ENCODE measurements at places on chromosomes 3 and 15. TPM values are rescaled to one million over a fixed set of nuclear protein-coding genes. Genes with fewer than 3 reads are reported as not detected.

MED12L gene
- 0.32 TPM for total RNA-seq

BSN gene
- 0.17 TPM for total RNA-seq

RUBCN gene
- total RNA-seq: 18.7 TPM

TMEM89 gene
- total RNA-seq: 0.42 TPM

IL17RB gene
- 25.7 TPM for total RNA-seq

DNA sequence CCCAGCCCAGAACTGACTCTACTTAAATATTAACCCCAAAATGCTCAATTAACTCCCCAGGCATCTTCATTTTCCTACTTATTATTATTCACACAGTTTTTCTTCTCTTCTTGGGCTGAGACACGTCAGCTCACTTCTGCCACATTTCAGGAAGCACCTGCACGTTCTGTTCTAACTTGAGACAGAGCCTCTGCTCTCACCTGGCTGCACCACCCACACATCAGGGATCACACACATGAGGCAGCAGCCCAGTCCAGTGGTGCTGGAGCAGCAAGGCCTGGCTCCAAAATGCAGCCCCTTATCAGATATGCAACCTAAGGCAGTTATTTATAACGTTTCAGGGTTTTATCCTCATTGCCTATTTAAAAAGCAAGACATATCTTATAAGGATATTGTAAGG, 127.5 kb downstream of the OSBPL10 start:
- no peaks in the 10 kb centered on the region for H3K4me1 ChIP-seq
- no peaks in the 10 kb centered on the region for H3K27me3 ChIP-seq
- H3K27ac ChIP-seq: no peak overlapping the region
- H3K36me3 ChIP-seq: no peaks in the 10 kb centered on the region
- no peak for DNase-seq

DNA sequence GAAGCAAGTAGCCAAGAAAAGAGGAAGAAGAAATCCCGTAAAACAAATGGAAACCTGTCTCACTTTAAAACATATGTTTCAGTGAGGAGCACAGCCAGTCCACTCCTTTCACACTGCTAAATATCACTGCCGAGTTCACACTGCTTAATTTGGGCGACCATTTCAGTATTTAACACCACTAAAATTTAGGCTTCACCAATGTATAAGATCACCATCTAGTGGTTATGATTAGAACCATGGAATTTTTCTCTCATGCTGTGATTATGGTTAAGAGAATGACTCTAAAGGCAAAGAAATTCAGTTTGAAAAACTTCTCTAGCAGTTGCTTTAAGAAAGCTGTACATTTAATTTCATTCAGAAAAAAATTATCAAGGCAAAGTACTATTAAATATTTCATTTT, 16.6 kb downstream of the SLC4A7 start:
- DNase-seq: no peak
- H3K27me3 ChIP-seq: no peaks in the 10 kb centered on the region
- H3K36me3 ChIP-seq: no peaks in the 10 kb centered on the region
- H3K27ac ChIP-seq: no peak overlapping the region

DNA sequence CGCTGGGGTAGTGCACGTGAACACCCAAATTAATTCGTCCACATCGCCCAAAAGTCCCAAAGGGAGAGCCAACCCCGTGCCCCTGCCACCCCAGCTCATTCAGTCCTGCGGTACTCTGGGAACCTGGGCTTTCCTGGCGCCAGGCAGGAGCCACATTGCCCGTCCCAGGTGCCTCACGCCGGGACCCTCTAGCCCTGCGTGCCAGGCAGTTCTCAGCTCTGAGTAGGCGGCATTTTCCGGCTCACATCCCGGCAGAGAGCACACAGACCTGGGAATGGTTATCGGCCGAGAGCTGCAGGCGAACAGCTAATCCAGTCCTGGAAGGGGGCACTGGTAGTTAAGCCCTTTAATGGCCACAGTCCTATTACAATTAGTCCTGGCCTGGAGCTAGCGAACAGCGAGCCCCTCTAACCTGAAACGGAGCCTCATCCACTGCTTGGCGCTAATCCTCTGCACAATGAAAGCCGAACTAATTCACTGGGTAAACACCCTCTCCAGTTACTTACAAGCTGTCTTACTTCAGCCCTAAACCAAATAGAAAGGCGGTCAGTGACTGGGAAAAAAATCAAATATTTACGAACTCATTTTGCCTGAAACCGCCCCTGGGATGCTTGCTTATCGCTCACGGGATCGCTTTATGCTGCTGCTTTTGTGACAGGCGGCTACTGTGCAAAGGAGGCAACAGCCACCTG, 254.6 kb upstream of the SOX14 start:
- no peaks in the 10 kb centered on the region for H3K36me3 ChIP-seq
- no peak overlapping the region for H3K4me3 ChIP-seq
- H3K4me1 ChIP-seq: no peaks in the 10 kb centered on the region
- no peaks in the 10 kb centered on the region for H3K27me3 ChIP-seq
- H3K27ac ChIP-seq: no peak overlapping the region
- no peak for DNase-seq

DNA sequence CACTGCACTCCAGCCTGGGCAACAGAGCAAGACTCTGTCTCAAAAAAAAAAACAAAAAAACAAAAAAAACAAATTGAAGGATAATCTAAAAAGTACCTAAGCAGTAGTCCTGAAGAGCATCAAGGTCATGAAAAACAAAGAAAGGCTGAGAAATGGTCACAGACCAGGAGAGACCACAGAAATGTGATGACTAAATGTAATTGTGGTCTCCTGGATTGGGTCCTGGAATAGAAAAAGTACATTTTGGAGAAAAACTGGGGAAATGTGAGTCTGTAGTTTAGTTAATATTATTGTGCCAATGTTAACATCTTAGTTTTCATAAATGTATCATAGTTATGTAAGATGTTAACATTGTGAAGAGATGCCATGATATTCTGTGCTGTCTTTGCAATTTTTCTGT, 267.5 kb upstream of the NR2E3 start:
- H3K36me3 ChIP-seq: no peaks in the 10 kb centered on the region
- no peaks in the 10 kb centered on the region for H3K4me1 ChIP-seq
- H3K4me3 ChIP-seq: no peak overlapping the region
- DNase-seq: no peak
- no peak overlapping the region for H3K27ac ChIP-seq

- no peaks in the 10 kb centered on the region for H3K36me3 ChIP-seq
- no peak overlapping the region for H3K4me3 ChIP-seq
Observed at GRCh38 chr3:32374788-32375595, 16.7 kb upstream of the CMTM7 start.

DNA sequence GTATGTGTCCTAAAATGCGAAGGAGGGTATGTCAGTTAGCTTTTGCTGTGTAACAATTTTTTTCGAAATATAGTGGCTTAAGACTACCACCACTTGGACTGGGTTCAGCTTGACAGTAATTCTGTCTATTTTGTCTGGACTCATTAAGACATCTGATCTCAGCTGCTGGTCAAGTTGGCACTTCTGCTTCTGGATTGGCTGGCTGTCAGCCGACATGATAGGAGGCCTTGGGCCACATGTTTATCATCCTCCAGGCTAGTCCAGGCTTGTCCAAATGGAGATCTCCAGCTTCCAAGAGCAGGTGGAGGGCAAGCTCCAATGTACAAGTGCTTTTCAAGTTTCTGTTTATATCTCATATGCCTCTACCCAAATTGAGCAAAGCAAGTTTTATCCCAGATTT, 95.9 kb downstream of the GALK2 start:
- H3K36me3 ChIP-seq: no peaks in the 10 kb centered on the region
- no peaks in the 10 kb centered on the region for H3K27me3 ChIP-seq
- H3K4me1 ChIP-seq: no peaks in the 10 kb centered on the region
- no peak overlapping the region for H3K4me3 ChIP-seq
- no peak overlapping the region for H3K27ac ChIP-seq
- no peak for DNase-seq

- no peaks in the 10 kb centered on the region for H3K4me1 ChIP-seq
- H3K27me3 ChIP-seq: no peaks in the 10 kb centered on the region
- DNase-seq: no peak
Observed at GRCh38 chr3:65810302-65810701, 228.4 kb downstream of the MAGI1 start.

GRCh38 chr3:172294223-172294806, 153.9 kb downstream of the GHSR start:
- no peak overlapping the region for H3K27ac ChIP-seq
- no peak overlapping the region for H3K4me3 ChIP-seq
- H3K36me3 ChIP-seq: peaks cover 4% of the 10 kb centered on the region

DNA sequence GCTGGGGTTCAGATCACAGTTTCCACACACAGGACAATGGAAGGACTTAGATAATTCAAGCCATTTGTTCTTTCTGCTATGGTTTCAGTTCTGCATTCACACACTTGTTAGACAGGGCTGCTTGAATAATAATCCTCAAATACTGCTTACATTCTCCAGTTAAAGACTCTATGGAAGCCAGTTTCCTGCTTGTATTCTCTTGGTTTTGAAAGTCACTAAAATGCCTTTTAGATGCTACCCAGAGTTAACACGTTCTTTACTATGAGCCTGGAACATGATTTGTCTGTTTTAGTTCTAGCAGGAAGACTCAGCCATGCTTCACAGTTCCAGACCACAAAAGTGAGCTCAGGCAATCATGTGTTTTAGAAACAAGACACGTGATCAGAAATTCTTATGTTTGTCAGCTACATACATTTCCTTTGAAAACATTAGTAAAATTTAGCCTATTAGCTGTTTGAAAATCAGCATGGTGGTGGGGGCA, 152.4 kb downstream of the LEKR1 start:
- no peak for DNase-seq
- no peaks in the 10 kb centered on the region for H3K36me3 ChIP-seq
- no peak overlapping the region for H3K27ac ChIP-seq
- H3K4me3 ChIP-seq: no peak overlapping the region
- H3K27me3 ChIP-seq: no peaks in the 10 kb centered on the region

DNA sequence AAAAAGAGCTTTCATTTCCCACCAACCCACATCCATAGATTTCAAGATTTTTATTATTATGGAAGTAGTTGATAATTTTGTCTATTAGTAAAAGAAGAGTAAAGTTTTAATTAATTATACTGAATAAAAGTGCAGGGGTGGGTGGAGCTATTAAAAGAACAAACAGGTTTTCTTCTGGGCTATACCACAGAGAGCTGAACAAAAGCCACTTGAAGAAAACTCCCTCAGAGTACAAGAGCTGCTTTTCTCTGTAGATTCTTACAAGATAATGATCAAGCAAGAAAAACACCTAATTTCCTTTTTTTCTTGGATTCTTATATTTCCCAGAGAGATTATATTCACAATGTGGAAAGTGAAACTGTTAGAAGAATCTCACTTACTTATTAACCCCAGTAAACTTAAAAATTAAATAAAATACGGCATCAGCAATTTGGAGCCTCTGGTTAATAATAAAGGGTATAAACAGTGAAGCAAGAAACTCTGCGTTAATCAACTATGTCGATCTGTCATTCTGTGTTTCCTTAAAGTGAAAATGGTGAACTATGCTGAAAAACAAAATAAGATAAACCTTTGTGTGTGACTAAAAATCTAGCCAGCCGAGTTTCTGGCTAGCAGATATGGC, 84.9 kb downstream of the THBS1 start:
- no peaks in the 10 kb centered on the region for H3K36me3 ChIP-seq
- no peak overlapping the region for H3K27ac ChIP-seq
- H3K4me1 ChIP-seq: no peaks in the 10 kb centered on the region
- no peaks in the 10 kb centered on the region for H3K27me3 ChIP-seq
- DNase-seq: no peak

GRCh38 chr3:129650256-129650872, 43.9 kb upstream of the PLXND1 start:
- DNase-seq: peak; percentile 72
- no peaks in the 10 kb centered on the region for H3K4me1 ChIP-seq
- H3K27ac ChIP-seq: no peak overlapping the region
- H3K27me3 ChIP-seq: no peaks in the 10 kb centered on the region
- H3K4me3 ChIP-seq: no peak overlapping the region

DNA sequence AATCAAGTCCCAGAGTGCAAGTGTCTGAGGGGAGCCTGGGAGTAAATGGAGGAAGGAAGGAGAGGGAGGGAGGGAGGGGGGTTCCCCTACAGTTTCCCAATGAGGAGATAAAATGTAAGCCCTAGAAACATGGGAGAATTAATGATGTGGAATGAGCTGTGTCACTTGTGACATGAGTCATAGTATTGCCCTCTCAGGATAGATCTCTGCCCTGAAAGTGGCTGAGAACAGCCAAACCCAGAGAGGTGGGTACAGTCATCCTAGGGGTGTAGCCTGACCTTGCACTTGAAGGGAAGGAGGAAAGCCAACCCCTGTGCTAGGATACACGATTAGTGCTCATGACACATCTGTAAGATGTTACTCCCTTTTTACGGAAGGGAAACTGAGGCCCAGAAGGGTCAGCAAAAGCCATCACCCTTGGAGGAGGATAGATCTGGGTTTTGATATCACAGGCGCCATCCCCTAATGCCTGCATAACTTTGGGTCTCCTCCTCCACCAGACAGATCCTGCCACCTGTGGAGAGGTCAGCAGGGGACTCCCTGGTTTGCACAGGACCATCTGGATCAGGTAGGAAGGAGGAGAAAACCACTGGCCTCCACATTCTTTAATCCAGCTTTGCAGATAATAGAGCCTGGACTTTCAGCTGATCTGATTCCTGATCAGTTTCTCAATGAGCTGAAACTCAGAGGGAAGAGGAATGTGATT, 23.1 kb upstream of the USP3 start:
- H3K27me3 ChIP-seq: no peaks in the 10 kb centered on the region
- H3K36me3 ChIP-seq: no peaks in the 10 kb centered on the region
- H3K27ac ChIP-seq: no peak overlapping the region

GRCh38 chr3:123683505-123684154, 98.8 kb upstream of the HACD2 start:
- no peaks in the 10 kb centered on the region for H3K36me3 ChIP-seq
- no peak overlapping the region for H3K4me3 ChIP-seq
- no peak overlapping the region for H3K27ac ChIP-seq
- H3K4me1 ChIP-seq: no peaks in the 10 kb centered on the region
- DNase-seq: no peak

GRCh38 chr3:148943506-148944205, 47.7 kb upstream of the GYG1 start:
- no peaks in the 10 kb centered on the region for H3K27me3 ChIP-seq
- H3K4me3 ChIP-seq: no peak overlapping the region
- peak; percentile 23 for DNase-seq
- H3K4me1 ChIP-seq: no peaks in the 10 kb centered on the region
- no peak overlapping the region for H3K27ac ChIP-seq

- H3K4me3 ChIP-seq: no peak overlapping the region
- H3K27me3 ChIP-seq: no peaks in the 10 kb centered on the region
- no peak overlapping the region for H3K27ac ChIP-seq
- no peak for DNase-seq
- no peaks in the 10 kb centered on the region for H3K36me3 ChIP-seq
Observed at GRCh38 chr3:13561967-13562366, 13.0 kb downstream of the FBLN2 start.

GRCh38 chr15:82849556-82850512, 40.4 kb downstream of the WHAMM start:
- H3K27me3 ChIP-seq: no peaks in the 10 kb centered on the region
- no peak overlapping the region for H3K27ac ChIP-seq
- H3K4me1 ChIP-seq: no peaks in the 10 kb centered on the region
- H3K36me3 ChIP-seq: no peaks in the 10 kb centered on the region

DNA sequence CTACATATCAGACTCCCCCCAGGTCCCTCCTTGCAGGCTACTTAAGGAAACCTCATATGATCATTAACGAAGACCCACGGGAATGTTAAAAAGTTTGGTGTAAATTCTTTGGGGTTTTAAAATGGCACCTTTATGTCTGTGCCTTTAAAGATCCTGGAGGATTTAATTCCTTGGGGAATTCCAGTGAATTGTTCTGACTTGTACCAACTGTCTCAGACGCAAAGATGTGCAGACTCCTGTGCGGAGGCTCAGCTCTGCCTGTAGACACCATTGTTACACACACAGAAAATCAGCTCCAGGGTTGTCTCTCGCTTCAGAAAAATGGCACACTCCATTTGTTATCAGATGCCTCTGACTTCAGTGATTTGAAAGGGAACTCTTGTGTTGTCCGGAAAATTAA, 414.4 kb upstream of the CFAP20DC start:
- no peak overlapping the region for H3K27ac ChIP-seq
- H3K36me3 ChIP-seq: no peaks in the 10 kb centered on the region
- no peak for DNase-seq
- H3K4me3 ChIP-seq: no peak overlapping the region
- no peaks in the 10 kb centered on the region for H3K4me1 ChIP-seq

Measured in colonic mucosa (tissue), 4 donors.